GOT3 (cell line): ENCODE measurements at places on chromosomes 12 and 14.

- no peak for DNase-seq
Measured at GRCh38 chr12:29133181-29133580, 15.9 kb upstream of the FAR2 start.

DNA sequence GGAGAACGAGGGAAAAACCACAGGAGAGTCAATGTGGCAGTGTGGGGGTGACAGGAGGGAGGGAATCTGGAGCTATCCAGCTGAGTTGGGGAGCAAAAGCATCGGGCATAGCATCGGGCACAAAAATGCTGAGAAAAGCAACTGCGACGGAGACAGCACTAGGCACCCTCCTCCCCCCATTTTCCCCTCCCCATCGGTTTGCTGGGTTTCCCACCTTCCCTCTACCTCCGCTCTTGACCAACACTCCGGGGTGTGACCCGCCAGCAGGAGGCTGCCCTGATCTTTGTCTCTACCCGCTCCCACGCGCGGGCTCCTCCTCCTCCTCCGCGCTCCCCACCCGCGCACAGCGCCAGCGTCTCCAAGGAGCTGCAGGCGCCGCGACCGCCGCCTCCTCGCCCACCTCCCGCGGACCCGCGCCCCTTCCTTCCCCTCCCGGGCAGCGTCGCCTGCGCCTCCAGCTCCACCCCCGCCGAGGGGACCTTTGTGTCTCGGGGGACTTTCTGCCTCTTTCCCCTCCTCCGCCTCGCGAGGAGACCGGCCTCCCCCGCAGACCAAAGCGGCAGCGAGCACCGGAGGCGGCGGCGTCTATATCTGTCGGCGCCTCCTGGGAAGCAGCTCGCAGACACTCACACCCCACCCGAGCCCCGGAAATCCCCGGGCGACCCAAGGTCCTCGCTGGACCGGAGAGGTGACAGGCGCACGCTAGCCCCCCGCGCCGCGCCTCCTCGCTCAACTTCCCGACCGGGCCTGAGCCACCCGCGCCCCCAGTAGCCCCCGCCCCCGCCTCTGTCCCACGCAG, 920 bp downstream of the CDK17 start:
- DNase-seq: no peak

DNA sequence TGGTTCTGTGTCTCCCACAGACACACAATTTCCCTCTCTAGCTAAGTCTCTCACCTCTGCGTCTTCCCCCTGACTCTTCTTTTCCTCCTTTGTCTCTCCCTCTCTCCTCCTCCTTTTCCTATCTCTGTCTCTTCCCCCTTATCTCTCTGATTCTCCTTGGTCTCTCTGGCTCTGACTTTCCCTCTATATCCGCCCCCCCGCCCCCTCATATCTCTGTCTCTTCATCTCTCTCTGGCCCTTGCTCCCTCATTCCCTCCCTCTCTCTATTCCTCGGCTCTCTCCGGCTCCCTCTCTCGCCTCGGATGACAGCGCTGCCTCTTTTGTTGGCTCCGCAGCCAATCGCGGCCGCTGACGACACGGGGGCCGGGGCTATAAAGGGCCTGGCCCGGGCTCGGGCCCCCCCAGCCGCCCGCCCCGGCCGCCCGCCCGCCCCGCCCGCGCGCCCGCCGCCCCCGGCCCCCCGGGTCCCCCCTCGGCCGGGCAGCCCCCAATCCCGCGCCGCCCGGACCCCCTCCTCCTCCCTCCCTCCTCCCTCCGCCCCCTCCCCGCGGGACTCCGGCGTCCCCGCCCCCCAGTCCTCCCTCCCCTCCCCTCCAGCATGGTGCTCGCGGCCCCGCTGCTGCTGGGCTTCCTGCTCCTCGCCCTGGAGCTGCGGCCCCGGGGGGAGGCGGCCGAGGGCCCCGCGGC, at the start of gene GDF11:
GDF11 (plus strand) TSS at position 404 of the 687 bp plus-strand sequence; CDS start at position 599, 195 bp downstream.
- no peak for DNase-seq

DNA sequence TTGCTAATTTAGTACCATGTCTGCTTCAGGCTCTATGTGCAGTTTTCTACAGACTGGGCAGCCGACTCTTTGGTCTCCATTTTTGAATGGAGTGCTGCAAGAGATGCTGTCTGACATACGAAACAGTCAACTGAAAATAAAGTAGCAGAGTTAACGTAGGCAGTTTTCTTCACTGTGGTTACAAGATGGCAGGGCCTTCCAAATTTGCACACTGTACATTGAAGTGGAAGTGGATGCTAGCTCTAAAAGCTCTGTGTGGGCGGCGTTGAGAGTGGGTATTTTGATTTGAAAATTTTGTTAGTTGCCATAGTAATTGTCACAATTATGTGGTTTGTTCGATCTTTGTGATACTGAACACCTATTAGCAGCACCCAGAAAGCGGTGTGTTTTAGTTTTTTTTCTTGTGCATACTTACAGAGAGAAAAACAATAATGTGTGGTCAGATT, 154.9 kb upstream of the ATP2B1 start:
- no peak for DNase-seq

DNA sequence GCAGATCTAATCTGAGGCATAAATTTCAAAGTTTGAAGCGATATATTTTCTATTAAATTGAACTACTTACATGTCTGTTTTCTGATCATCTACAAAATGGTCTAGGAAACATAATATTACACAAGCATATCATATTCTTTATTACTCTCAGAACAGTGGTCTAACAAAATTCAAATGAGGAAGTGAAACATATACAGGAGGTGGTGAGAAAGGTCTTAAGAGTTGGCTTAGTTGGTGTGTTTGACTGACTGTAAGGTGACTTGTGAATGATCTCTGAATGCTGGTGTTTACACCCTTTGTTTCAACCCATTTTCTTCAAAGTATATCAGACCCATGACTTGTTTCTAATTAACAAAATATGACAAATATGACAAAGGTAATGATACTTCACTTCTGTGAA, 1156.8 kb downstream of the SLC16A7 start:
- no peak for DNase-seq

DNA sequence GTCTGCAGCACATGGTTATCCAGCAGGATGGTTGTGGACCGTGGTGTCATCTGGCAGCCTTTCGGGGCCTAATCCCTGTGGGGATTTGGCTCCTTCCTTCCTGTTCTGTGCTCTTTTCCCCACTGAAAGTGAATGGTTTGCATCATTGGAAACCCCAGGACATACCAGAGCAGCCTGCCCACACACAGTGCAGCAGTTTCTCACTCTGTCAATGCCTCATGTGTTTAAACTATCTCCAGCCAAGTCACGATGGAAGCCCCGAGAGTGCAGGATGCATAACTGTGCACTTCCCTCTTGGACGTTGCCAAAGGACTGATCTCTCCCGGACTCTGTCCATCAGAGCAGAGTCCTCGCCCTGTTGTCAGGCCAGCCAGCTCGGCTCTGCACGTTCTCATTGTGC, 29.0 kb upstream of the AMN start:
- no peak for DNase-seq

- no peak for DNase-seq
Measured at GRCh38 chr14:92734618-92735017, 13.8 kb downstream of the LGMN start.

- DNase-seq: no peak
Measured at GRCh38 chr14:21001218-21001617, 2.1 kb downstream of the SLC39A2 start.

DNA sequence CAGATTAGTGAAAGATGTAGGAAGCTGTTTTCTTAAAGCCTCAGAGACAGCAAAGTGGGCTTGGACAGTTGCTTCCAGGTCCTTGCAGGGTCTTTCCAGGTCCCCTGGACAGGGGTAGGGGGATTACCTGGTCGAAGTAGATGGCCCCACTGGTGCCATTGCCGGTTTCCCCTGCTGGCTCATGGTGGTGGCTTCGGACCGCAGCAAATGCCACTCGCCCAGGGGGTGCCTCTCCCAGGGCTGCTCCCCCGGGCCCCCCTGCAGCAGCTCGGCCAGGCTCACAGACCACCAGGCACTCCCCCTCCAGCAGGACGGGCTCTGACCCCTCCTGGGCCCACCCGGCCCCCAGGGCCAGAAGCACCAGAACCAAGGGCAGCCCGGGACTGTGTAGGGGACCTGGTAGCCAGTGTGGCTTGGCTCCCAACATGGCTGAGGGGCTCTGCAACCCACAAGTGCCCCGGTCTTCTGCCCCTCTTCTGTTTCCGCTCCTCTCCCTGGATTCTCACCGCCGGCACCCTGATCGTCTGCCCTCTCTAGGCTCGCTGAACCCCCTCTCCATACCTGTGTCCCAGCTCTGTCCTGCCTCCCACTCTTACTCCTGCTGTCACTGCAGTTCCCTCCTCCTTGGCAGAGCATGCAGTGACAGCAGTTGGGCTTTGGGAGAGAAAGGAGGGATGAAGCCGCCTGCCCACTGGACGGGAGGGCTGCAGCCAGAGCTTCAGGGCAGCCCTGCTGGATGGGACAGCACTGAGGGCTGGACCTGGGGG, 657 bp downstream of the CBLN3 start:
- DNase-seq: no peak

DNA sequence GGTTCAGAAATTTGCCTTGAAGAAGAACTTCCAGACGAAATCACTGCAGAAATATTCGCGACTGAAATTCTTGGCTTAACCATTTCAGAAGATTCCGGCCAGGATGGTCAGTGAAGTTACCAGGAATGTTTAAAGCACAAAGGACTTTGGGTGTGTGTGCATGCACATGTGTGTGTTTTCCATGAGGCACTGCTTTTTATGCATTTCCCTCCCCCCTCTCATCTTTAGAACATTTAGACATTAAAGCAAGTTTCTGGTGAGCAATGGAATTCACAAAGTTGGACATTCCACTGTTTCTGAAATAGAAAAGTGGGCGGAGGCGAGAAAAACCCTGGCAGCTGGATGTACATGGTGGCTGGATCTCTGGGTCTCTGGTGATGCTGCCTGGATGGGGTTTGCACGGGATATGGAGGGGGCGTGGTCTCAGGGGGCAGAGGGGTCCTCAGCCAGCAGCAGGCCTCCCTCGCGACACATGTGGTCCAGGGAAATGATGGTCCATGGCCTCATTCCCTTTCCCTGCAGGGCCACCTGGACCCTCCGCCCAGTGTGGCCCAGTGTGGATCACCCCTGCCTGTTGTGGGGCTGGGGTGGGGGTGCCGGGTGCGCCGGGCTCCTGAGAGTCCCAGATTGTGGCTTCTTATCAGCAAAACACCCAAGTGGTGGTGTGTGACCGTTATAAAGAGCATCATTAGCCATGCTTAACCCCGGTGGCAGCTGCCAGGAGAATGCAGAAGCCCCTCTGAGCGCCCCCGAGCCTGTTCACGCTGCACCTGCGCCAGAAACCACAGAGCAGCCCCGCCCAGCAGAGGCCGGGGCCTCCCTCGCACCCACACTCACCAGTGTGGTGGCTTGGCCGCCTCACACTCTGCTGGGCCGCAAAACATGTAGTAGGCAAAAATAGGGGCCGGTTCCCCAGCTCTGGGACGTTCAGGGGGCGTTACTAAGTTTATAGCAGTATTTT, 17.8 kb upstream of the BCL7A start:
- DNase-seq: no peak

DNA sequence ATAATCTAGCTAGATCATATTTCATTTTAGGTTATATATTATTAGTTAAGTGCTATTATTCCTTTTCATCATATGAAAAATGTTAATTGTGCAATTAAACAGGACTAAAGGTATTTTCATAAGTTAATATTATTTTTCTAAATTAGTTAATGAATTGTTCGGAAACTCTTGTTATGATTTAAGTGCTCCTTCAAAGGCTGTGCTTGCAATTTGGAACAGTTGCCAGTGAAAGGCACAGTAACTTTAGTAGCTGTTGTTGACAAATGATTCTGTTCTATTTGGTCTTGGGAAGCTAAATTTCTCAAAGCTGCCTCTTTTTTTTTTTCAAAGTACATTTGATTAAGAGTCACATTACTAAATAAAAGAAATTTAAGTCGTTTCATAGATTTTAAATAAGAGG, 40.7 kb downstream of the PTPRQ start:
- no peak for DNase-seq

DNA sequence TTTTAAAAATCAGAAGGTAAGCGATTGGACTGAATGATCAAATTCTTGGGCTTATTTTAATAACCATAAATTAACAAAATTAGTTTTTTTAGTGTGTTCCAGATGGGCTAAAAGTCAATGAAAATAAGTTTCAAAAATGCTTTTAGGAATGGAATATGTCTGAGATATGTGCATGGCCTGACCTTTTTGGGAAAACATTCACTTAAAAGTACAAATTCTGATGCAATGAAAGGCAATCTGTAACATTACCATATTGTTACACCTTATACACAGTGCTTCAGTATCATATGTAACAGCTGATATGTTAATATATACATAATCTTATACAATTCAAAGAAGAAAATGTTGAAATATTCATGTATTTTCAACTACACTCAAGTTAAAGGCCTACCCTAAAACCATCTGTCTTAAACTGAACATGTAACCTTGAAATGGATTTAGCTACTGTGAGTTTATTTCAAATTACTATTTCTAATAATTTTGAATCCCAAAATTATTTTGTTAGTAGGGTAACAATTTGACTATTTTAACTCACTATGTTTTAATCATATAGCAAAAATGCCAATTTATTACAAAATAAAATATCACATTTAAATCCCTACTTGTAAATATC, 84.8 kb downstream of the EEA1 start:
- DNase-seq: no peak

DNA sequence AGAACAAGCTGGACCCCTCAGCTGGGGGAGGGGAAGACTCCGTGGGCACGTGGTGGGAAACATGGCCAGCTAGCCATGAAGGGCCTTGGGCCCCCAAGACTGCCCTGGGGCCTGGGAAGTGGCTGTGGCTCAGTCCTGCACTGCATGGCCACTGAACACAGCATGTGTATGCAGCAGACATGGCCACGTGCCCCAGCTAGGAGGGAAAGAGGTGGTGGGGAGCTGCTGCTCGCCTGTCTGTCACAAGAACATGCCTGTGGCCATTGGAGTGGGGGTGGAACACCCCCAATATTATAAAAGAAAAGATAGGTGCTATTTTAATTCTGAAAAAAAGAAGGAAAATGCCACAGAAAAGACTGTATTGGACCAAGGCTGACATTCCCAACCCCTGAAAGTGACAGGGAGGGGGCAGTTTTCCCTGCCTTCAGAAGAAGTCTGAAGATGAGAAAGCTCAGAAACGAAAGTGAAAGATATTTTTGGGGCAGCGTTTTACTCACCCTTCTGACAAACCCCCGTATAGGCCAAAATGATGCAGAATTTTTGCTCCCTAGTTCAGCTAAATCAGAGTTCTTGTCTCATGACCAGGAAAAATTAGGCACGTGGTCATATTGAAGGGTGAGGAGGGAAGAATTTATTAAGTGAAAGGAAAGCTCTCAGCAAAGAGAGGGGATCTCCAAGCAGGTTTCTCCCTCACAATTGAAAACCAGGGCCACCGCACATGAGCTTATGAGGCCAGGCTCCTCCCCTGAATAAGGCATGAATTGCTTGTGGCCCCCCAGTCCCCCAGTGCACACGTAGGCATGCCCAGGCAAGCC, 35.2 kb upstream of the PCNX1 start:
- no peak for DNase-seq

DNA sequence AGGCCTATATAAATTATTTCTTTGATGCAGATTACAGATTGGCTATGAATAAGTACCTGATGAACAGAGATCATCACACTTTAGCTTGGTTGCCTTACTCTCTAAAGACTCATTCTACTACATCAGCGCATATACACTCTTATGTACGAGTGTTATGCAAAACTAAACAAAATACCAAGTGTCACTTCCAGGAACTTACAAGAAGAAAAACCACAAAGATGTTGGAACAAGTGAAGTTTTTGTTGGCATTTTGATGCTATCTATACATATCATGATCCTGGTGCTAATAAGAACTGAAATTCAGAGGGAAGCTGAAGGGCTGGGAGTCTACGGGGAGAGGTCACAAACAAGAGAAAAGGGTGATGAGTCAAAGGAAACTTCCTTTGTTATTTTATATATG, 47.9 kb upstream of the CERS5 start:
- DNase-seq: no peak
